NCI-H1436 treated with DMSO at 0.1 percent for 48 hours (cell line): ENCODE measurements at places on chromosomes 5 and 9.

GRCh38 chr9:117029341-117029740 lies 342.2 kb downstream of the TRIM32 start:
- DNase-seq, result no peak

GRCh38 chr9:105245029-105245890 lies 809 bp downstream of the SLC44A1 start:
- DNase-seq, result no peak

- peak; percentile 99 for DNase-seq
These were observed 738.6 kb upstream of the ZNF608 start for GRCh38 chr5:125484742-125485641.

- DNase-seq, result no peak
These were observed 86.2 kb downstream of the CAMSAP1 start for GRCh38 chr9:135821116-135821515.

- DNase-seq, result no peak
These were observed 42.7 kb upstream of the SPINK14 start for GRCh38 chr5:148125641-148126040.

DNA sequence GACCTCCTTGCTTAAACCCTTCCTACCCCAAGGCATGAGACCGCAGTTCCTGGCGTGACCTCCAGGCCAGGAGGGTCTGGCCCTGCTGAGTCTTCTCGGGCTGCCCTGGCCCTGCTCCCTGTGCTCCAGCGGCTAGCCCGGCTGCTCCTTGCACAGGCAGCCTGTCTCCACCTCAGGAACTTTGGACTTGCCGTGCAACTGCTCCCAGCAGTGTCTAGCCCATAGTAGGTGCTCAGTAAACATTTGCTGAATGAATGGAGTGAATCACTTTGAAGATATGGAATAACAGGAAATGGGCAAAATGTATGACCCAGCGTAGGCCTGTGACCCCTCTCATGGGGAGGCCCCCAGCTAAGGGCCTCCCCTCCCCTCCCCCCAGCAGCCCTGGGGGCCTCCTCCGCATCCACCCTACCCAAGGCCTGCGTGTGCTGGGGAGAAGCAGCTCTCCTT lies 127.1 kb downstream of the ZNF354C start:
- DNase-seq, result no peak

GRCh38 chr9:127729522-127730256 lies 5.4 kb downstream of the TOR2A start:
- no peak for DNase-seq

DNA sequence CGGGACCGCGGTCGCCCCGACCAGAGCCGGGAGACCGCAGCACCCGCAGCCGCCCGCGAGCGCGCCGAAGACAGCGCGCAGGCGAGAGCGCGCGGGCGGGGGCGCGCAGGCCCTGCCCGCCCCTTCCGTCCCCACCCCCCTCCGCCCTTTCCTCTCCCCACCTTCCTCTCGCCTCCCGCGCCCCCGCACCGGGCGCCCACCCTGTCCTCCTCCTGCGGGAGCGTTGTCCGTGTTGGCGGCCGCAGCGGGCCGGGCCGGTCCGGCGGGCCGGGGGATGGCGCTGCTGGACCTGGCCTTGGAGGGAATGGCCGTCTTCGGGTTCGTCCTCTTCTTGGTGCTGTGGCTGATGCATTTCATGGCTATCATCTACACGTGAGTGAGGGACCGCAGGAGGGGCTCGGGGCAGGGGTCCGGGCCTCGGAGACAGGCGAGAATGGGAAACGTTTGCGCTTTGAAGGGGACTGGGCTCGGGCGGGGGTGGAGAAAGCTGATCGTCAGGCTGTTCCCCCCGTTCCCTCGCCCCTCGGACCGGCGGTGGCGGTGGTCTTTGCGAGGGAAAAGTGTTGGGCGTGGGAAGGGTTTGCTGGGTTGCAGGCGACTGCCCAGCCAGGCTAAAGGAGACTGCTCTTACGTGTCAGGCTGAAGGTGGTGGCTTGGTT lies 457 bp downstream of the UGCG start:
- DNase-seq, result no peak

GRCh38 chr9:89999176-89999533 lies 394.3 kb downstream of the GADD45G start:
- DNase-seq, result no peak

DNA sequence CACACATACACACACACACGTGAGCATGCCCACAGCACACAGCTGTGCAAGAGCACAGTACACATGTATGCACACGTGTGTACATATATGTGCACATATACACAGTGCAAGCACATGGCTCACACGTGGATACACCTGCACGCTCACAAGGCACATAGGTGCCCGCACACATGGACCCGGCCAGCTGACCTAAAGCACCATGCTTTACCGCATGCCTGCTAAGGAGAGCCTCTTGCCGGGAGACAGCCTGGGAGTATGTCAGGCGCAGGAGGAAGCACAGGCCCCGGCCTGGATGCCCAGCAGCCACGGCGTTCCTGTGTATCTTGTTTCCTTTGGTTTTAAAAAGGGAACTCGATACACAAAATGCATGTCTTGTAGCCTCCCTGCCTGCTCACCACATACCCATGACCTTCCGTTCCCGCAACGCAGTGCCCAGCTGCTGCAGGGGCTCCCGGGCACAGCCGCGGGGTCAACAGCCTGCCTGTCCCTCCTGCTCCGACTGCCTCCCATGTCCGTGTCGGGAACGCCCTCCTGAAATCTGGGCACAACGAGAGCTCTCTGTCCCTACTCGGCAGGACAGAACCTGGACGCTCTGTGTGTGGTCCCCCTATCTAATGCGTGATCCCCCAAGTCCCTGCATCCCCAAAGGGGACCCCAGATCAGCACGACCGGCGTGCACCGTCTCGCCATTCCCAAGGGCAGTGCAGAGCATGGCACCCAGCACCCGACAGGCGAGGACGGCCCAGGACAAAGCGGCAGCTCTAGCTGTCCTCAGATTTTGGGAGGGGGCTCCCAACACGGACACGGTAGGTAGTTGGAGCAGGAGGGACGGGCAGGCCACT lies 3.6 kb downstream of the SLC12A7 start:
- DNase-seq, result no peak

GRCh38 chr9:80552931-80553330 lies 981.2 kb downstream of the TLE4 start:
- DNase-seq, result no peak

- no peak for DNase-seq
These were observed 168.8 kb downstream of the PDE4D start for GRCh38 chr5:59724482-59725391.

DNA sequence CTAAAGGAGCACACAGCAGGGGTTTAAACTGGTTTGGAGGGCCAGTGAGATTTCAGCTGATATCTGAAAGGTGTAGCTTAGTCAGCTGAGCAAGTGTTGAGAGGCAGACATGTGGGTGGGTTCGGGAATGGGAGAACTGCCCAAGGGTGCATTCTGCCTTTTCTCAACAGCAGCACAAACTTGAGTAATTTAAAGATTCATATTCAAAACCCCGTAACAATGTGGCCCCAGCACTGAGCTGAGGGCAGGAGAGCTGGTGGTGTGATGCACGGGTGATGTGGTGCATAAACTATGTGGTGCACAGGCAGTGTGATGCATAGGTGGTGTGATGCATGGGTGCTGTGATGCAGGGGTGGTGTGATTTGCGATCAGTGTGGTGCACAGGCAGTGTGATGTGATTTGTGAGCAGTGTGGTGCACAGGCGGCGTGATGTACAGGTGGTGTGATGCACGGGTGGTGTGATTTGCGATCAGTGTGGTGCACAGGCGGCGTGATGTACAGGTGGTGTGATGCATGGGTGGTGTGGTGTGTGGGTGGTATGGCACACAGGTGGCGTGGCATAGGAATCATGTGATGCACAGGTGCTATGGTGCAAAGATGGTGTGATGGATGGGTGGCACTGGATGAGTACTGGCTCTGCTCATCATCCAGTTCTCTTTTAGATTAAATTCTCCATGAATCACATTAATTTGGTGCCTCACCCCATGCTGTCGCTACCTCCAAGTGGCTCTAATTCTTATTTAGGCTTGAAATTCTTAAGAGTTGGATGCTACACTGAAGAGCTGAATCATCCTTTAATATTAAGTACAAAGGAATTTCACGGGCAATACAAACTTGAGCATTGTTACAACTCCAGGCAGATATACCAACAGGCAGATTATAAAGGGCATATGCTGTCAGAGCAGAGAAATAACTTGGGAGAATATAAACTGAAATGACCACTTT lies 53.6 kb downstream of the DAP start:
- no peak for DNase-seq

- no peak for DNase-seq
These were observed 371.7 kb downstream of the ICE1 start for GRCh38 chr5:5794118-5794560.

- DNase-seq, result no peak
These were observed 21.1 kb downstream of the VCP start for GRCh38 chr9:35051069-35051967.

DNA sequence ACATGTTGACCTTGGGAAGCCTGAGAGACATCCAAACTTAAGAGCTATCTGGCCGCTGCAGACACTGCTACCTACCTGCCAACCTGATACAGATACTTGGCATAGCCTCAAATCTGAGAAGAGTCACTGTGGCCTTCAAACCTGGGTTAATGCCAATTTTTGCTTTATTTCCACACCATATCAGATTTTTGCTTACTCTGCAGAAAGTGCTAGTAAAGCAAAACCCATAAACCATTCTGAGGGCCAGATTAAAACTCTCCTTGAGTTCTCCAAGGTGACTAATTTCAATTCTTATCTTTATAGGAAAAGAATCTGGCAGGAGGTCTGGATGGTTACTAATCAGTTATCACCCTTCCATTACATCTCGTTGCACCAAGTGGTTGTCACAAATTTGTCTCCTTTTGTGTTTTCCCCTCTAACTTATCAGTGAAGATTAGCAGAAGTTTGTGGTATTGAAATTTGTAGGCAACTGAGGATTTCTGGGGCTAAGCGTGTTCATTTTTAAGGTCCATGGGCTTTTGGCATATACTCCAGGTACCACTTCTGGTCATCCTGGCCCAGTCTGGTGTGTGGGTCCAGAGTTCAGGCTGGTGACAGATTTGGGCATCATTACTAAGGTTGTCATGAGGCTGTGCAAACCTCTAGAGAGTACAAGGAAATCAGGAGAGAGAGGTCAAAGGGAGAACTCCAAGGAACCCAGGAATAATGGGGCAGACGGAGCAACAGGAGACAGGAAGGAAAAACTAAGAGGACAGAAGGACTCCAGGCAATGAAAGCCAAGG lies 177.9 kb downstream of the TSSK1B start:
- no peak for DNase-seq

DNA sequence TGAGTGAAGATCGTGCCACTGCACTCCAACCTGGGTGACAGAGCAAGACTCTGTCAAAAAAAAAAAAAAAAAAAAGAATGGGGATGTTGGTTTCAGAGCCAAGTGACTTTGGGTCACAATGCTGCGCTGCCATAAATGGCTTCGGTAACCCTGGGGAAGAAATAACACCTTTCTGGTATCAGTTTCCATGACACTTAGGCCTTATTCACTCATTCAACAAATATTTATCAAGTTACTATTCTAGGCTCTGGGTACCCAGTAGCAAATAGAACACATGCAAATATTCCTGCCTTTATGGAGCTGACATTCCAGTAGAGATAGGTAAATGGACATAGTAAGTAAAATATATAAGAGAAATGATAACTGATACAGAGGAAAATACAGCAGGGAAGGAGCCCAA lies 454.2 kb downstream of the PDE4D start:
- DNase-seq, result no peak

DNA sequence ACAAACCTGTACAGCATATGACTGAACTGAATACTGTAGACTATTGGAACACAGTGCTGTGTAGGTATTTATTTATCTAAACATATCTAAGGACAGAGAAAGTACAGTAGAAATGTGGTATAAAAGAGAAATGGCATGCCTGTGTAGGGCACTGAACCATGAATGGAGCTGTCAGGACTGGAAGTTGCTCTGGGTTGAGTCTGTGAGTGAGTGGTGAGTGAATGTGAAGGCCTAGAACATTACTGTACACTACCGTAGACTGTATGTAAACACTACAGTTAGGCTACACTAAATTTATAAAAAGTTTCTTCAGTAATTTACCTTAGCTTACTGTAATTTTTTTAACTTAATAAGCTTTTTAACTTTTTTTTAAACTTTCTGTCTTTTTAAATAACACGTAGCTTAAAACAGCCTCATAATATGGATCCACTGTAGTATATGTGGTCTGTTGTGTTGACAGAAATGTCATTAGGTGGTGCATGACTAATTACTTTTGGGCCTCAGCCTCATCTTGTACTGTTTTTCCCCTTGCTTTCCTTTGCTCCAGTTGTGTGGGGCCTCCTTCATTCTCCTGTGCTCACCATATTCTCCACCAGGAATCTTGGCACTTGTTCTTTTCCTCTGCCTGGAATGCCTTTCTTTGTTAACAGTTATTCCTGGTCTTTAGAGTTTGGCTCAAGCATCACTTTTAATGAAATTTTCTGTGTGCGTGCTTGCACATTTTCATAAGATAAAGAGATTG lies 8.8 kb downstream of the SPIN1 start:
- no peak for DNase-seq

DNA sequence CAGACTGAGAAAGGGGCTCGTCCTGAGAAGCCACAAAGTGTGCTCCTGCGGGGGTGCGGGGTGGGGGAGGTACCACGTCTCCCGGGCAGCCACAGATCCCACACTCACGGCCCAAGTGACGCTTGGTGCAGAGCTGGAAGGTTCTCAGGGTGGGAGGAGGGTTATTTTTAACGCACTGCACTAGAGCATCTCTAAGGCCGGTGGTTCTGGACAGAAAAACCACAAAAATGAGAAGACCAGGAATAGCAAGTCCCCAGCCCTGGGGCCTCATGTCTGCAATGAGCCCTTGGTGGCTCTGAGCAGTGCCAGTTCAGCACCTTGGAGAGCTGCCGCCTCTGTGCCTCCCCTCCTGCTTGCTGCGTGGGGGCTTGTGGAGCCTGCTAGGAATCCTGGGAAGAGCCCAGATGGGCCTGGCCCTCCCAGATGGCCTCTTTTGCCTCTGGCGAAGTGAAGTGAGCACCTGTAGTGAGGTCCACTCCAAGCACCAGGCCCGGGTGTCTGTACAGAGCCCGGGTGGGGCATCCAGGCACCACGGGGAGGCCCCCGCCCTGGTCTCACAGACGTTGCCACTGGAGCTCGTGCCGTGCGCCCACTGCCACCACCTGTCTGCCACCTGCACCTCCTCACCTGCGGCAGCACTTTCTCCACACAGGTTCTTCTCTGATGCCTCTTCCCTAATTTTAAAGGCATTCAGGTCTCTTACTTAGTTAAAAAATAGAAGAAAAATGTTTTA lies 48.9 kb upstream of the CACNA1B start:
- no peak for DNase-seq

DNA sequence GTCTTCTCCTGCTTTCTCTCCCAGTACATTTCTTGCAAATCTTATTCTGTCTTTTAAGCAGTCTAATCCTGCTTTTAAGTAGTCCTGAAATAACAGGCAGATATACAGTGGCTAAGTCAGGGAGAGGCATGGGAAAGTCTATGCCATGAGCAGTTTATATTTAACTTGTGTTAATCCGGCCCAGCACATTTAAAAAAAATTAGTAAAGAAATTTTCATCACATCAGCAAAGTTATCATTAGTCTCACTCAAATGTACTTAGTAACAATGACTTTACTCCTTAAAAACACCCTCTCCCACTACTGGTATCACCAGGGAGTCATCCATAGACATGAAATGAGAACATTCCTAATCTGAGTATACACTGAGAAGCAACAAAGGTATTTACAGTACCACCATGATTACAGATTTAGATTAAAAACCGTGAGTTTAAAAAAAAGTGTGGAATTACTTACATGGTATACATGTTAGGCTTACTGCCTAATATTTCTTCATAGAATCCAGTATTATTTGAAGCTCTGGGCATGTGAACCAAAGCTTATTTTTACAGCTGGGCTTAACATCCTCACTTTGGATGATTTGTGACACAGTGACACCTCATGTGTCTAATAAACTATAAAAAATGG lies 75.9 kb upstream of the DAB2 start:
- DNase-seq, result no peak

- DNase-seq, result no peak
These were observed 12.2 kb upstream of the OTP start for GRCh38 chr5:77650686-77651085.
